ENCODE measurements at places on chromosomes 13 and 19.

- no peak for DNase-seq
These were observed 11.4 kb downstream of the FCHO1 start for GRCh38 chr19:17762505-17763229.

DNA sequence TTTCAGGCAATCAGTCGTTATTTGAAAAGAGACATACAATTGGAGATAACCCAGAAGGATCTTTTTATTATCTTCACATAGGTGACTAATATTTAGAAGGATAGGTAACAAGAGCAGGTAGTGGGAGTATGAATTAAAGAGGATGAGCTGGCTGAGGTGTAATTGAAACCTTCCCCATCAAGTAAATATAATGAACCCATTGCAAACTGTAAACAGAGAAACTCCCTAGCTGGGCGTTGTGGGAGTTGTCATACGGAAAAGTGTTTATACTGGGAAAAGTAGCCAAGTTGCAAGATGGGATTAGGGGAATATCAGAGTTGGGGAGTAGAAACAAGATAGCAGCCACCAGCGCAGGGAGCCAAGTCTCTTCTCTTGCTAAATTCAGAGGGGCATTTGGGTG, 448.4 kb downstream of the COG6 start:
- no peak for DNase-seq

DNA sequence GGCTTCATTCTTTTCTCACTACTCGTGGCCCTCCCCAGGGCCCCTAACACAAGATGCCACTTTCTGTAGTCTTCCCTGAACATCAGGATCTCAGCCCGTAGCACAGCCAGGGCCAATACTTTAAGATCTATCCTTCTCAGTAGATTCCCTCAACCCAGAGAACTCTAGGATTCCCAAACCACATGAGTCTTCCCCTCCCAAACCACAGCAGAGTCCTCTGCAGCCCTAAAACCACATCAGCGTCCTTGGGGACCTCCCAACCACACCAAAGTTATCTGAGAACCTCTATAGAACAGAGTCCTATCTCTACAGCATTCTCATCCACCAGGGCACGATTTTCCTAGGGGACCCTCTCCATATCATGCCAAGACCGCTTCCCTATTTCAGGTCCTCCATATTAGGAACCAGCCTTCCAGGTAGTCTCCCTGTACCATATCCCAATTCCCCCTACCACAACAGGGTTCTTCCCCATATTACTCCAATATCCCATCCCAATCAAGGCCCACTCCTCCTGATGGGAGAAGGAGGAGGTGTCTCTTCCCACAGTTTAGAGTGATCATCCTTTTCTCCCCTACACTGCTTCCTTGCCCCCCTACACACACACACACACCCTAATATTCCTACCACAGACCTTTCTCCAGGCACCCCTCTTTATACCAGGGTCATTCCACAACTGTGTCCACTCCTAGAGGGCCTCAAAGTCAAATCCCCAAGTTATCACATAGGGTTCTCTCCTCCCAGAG, 1.4 kb downstream of the DYRK1B start:
- no peak for DNase-seq

- DNase-seq = no peak
These were observed 147.1 kb upstream of the SOX1 start for GRCh38 chr13:111919849-111920248.

GRCh38 chr19:48506138-48506733, 5.4 kb downstream of the LMTK3 start:
- no peak for DNase-seq

- DNase-seq = no peak
These were observed 18.4 kb downstream of the NFIX start for GRCh38 chr19:13013649-13014048.

DNA sequence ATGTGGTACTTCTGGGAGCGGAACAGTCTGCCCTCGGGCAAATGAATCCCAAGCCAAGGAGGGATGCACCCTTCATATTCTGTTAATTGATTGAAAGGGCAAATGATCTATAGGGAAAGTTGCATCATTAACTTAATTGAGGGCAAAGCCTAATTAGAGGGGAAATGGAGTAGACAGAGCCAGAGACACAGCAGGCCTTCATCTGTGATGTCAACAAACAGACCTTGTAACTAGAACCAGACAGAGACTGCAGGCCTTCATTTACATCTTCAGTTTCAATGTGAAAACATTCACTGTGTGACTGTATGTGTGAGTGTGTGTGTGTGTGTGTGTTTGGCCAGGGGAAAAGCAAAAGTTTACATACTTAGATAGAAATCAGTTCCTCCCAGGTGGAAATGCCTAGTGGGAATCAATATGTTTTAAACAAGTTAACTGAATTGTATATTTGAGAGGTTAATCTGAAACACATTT, 126.4 kb downstream of the SPRY2 start:
- DNase-seq = no peak

DNA sequence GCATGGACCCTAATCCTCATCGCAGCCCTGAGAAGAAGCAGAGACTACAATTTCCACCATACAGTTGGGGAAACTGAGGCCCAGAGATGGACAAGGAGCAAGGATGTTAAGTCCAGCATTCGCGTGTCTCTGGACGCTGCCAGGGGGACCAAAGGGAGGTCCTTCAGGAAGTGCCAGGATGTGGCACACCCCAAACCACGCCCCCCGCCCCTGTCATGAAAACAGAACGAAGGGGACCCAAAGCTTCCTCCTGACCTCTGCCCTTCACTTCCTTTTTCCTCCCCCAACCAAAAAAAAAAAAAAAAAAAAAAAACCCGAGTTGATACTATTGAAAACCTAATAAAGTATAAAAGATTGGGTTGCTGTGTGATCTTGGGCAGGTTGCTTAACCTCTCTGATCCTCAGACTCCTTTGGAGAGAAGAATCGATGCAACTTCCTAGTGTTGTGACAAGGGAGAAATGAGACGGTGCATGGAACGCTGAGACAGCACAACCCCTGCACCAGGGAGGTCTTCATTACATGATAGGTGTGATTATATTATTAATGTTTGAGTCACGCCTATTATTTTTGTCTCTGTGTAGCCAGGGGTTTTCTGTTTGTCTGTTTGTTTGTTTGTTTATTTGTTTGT, 2.7 kb upstream of the ZBTB7A start:
- DNase-seq = no peak

- DNase-seq = no peak
These were observed 123.4 kb downstream of the POSTN start for GRCh38 chr13:37475151-37475550.

DNA sequence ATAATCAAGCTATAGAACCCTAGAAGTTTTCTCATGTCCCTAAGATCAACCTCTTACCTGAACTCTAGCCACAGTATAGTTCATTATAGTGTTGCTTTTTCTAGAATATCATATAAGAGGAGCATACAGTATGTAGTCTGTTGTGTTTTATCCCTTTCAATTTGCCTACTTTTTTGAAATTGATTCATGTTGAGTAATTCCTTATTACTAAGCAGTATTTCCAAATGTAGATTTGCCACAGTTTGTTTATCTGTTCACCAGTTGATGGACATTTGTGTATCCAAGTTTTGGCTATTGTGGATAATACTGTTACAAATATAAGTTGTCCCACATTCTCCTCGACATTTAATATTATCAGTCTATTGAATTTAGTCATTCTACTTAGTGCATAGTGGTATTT, 138.0 kb downstream of the LMO7 start:
- DNase-seq = no peak

- no peak for DNase-seq
These were observed 183.0 kb downstream of the KCTD12 start for GRCh38 chr13:76703216-76703615.

GRCh38 chr19:49326165-49326704, 1.2 kb upstream of the SLC6A16 start:
- no peak for DNase-seq

DNA sequence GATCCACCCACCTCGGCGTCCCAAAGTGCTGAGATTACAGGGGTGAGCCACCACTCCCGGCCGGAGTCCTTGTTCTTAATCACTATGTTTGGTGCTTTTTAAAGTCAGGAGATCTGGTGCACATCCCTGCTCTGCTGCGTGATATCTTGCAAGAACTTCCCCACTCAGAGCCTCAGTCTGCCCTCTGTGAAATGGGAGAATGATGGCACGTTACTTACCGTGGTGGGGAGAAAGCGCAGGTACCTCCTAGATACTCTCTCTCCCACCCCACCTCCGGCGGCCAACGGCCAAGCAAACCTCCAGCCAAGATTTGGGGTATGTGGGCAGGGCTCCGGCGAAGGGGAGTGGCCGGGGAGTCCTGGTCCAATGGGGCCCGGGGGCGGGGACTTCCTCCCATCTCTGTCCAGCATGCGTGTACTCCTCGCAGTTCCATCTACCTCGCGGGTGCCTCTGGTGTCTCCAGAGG, at the start of gene RYR1:
TSS of gene RYR1 (plus strand) at position 424 of the 466 bp plus-strand sequence. CDS start 139 bp downstream, outside the sequence.
- peak; percentile 38 for DNase-seq

- DNase-seq = peak; percentile 19
These were observed 64.5 kb downstream of the CEBPG start for GRCh38 chr19:33437821-33438671.

- DNase-seq = no peak
These were observed 305.2 kb downstream of the MTUS2 start for GRCh38 chr13:29125191-29125933.

- DNase-seq = no peak
These were observed 69.5 kb upstream of the ANKRD10 start for GRCh38 chr13:110984381-110984780.

DNA sequence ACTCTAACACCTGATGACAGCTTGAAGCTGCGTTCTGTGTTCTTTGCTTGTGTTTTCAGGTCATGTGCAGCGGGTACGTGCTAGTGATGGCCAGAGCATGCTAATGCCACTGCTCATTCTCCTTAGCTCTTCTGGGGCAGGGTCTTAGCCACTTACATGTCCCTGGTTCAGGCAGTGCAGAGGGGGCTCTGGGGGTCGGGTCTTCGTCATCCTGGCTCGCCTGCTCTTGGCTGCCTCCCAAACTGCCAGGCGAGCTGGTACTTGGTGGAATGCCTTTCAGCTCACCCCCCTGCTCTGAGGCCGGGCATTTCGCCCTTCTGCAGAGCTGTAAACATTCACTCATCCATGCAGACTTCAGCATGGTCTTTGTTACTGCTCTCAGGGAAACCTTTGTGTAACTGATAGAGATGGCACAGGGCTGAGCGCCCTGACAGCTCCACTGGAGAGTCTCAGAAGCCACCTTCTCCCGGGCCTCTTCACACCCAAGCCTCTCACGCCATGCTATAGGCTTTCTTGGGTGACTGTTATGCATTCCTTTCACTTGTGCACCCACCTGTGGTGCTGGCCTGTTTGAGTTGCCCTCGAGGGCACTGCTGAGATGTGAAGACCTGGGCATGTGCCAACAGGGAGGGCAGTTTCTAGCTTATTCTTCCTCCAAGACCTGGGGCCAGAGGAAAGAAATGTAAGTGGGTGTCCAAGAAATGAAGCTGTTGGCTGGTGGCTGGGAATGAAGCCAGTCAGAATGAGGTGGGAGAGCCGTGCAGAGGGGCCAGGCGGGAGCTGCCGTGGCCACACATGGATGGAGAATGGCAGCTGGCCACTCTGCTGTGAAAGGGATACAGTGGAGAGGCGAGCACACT, 24.4 kb downstream of the FAM124A start:
- DNase-seq = peak; percentile 23

DNA sequence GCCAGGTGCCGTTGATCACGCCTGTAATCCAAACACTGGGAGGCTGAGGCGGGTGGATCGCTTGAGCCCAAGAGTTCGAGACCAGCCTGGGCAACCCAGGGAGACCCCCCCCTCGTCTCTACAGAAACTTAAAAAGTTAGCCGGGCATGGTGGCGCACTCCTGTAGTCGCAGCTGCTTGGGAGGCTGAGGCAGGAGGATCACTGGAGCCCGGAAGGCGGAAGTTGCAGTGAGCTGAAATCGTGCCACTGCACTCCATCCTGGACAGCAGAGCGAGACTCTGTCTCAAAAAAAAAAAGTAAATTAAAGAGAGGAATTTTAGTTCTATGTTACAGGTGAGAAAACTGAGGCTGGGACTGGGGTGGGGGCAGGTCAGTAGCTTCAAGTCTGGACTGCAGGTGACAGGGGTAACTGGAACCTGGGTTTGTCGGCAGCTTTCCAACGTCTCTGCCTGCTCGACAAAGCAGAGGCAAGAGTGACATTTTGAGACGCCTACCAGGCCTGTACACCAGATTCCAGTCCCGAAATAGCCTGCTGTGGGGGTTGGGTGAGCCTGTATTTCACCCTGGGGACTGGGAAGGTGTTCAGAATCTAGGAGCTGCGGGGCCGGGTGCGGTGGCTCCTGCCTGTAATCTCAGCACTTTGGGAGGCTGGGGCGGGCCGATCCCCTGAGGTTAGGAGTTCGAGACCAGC, 1.2 kb downstream of the SELENOW start:
- DNase-seq = peak; percentile 43

DNA sequence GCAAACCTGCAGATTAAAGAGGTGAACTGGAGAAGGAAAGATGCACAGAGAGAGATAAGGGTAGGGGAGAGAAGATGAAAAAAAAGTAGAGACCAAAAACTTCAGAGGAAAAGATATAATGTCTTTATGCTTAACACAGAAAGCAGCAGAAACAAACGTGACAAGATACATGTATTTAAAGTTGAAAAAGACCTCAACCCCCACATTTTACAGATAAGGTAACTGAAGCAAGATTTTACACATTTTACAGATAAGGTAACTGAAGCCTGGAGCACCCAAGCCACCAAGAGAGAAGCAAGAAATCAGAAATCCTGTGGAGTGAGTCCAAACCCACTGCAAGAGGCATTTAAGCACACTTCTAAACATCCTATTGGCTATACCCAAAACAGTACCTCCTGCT, 185.3 kb downstream of the TBC1D4 start:
- DNase-seq = no peak

DNA sequence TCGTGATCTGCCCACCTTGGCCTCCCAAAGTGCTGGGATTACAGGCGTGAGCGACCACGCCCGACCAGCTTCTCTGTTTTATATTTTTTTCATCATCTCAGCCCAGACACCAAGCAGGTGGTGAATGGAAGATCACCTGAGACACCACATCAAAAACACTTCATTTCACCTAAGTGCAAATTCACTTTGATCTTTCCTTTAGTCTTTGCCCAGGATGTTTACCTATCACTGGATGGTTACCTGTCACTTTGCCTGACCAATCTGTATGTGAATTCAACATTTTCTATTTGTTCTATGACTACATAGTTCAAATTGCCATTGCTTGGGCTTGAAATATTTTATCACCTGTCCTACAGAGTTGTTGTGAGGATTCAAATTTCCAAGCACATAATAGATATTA, 65.7 kb downstream of the PAN3 start:
- no peak for DNase-seq

DNA sequence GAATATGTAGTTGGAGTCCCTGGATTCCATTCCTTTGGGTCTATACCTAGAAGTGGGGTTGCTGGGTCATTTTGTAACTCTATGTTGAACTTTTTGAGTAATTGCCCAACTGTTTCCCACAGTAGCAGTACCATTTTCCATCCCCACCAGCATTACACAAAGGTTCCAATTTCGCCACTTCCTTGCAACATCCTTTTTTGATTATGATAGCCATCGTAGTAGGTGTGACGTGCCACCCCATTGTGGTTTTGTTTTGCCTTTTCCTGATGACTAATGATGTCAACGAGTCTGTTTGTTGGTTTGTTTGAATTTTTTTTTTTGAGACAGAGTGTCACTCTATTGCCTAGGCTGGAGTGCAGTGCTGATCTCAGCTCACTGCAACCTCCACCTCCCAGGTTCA, 3.3 kb upstream of the PEX11G start:
- no peak for DNase-seq

GRCh38 chr19:35224681-35225571, 3.6 kb downstream of the FAM187B start:
- DNase-seq = peak; percentile 48
